EL (cell line): ENCODE measurements at places on chromosomes 13 and 19.

DNA sequence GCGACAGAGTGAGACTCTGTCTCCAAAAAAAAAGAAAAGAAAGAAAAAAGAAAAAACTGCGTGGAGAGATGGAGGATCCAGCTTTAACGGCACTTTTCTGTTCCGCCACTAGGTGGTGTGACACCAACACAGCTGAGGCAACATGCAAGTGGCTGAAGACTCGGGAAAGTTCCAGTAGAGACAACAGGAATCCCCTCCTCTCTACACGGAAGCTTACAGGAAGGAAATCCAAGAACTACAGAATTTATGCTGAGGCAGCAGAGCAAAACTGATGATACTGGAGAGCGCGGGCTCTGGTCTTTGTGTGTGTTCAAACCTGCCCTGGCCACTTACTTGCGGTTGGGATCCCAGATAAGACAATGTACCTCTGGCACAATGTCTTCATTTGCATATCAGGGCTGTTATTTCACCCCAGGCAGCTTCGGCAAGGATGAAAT is 9.9 kb downstream of the RANBP3 start:
- peak; percentile 82 for DNase-seq

- no peak for DNase-seq
Observed at GRCh38 chr19:6736917-6737283, 480 bp downstream of the GPR108 start.

DNA sequence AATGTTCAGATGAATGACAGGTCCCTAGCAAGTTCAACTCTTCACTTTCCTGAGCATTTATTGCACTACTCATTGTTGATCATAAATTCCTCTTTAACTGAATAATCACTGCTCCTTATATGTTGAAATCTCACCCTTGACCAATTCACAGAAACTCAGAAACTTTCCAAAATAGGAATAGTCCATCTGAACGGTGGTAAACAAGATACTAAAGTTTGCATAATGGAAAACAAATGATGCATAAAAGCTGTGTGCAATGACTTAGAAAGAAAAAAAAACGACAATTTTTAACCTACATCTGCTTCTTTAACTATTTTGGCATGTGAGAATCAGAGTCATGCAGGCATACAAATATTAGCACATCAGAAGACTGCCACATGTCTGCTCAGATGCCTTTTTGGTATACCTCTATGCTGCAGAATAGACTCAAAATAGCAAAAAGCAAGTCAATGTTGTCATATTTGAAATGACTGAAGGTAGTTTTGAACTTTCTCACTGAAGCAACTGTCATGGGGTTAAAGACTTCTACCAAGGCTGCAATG is 34.8 kb downstream of the SLC10A2 start:
- no peak for DNase-seq

GRCh38 chr19:6738787-6739389 is 592 bp upstream of the TRIP10 start:
- DNase-seq, result no peak

DNA sequence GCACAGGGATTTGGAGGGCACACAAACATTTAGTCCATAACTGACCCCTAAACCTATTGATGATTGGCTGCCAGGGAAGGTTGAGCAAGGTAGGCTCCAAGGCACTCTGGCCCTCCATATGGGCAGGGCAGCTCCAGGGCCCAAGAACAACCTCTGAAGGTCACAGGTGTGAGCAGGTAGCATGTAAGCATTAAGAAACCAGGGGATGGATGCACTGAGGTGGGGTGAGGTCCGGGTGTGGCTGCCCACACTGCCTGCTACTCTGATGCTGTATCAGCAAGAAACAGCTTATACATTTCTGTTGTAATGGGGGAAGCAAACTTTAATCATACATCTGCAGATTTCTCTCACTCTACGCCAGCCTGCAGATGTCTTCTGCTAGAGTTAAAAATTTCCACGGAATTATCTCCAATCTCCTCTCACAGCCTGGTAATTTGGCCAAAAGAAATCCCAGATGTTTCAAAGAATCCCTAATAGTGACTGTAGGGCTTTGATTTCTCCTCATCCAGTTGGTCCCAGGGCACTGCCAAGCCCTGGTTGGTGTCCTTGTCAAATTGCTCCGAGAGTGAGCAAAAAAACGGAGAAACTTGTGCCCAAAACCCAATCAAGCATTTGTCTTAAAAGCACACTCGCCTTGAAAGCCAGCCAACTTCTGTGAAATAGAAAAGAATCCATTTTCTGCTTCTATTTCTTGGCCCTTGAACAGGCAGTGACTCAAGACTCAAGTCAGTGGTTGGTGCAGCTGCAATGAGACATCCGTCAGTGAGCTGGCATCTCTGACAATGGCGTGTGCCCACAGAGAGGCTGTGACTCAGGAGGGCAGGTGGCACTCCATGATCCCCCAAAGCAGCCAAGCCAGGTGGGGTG is 72.5 kb upstream of the MRI1 start:
- DNase-seq, result peak; percentile 65

DNA sequence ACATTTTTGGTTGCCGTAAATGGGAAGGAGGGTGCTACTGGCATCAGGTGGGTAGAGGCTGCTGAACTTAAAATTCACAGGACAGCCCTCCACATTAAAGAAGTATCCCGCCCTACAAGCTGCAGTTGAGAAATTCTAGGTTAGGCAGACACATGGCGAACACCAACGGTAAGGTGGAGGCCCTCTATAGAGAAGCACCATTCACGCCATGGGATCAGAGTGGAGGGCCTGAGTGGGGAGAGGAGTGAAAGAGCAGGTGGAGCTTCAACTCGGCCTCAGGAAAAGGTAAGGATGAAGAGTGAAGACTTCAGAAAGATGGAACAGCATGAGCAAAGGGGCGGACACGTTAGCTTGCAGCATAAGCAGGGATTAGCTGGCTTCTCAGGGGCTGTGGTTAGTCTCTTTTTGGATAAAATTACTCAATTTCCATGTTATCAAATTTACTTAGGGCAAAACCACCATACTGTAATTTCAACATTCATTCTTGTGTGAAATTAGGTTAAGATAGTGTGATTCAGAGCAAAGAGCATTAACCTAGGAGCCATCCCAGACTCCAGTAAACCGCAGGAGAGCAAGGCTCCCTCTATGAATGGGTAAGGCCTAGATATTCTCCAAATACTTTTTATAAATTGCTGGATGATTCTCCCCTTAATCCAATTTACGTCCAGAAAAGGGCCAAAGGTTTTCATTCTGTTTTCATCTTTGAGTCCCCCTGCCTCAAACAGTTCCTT is 1.2 kb downstream of the EEF1AKMT1 start:
- DNase-seq, result peak; percentile 4

- no peak for DNase-seq
Observed at GRCh38 chr13:68261105-68261504, 1031.0 kb upstream of the PCDH9 start.

DNA sequence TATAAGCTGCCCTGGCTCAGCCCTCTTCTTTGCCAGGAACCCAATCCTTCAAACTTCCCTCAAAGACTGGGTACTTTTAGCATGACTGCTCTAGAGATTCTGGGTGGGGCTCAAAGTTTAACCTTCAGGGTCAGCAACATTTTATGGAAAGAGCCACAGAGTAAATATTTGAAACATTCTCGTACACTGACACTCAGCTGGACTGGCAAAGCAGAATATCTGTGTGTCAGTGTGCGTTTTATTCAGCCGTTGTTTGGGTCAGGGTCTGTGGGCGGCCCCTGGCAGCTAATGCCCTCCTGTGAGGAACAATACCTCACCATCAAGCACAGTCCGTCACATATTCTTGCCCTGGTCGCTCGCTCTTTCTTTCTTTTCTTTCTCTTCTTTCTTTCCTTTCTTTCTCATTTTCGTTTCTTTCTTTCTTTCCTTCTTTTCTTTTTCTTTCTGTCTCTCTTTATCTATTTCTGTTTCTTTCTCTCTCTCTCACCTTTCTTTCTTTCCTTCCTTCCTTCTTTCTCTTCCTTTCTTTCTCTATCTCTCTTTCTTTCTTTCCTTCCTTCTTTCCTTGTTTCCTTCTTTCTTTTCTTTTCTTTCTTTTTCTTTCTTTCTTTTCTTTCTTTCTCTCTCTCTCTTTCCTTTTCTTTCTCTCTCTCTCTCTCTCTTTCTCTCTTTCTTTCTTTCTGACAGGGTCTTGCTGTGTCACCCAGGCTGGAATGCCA is 10.7 kb downstream of the DPRX start:
- DNase-seq, result no peak

DNA sequence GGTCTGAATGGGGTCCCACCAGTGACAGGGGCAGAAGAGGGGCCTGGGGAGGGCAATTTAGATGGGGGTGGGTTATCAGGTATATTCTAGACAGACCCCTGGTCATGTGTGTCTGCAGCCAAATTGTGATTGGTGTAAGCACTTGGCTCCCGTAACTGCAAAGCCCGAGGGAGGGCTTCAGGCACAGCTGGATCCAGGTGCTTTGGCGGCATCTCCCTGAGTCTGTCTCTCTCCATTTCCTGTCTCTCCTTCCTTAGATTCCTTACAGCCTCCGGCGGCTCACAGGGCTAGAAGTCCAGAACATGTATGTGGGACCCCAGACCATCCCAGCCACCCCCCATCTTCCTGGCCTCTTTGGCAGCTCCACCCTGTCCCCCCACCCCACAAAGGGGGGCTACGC is 31.4 kb downstream of the DHX34 start:
- DNase-seq, result no peak

GRCh38 chr19:31285744-31286143 is 63.5 kb downstream of the TSHZ3 start:
- peak; percentile 6 for DNase-seq

DNA sequence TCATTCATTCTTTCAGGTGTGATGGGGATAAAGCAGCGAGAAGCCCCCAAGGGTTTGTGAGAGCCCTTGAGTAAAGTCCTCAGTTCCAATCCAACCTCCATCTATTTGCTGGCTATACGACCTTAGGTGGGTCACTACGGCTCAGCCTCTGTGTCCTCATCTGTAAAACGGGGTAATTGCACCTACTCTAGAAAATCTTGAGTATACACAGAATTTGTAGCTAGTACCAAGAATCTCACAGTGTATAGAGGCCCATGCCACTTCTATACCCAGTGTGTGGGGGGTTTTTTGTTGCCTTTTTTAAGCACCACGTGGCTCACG is 406 bp upstream of the DNMT1 start:
- no peak for DNase-seq

- DNase-seq, result peak; percentile 39
Observed at GRCh38 chr13:32783067-32783466, 196.8 kb downstream of the PDS5B start.

GRCh38 chr13:23991119-23991518 is 93.8 kb upstream of the C1QTNF9B start:
- DNase-seq, result no peak

- peak; percentile 9 for DNase-seq
Observed at GRCh38 chr13:24910502-24911132, 146.6 kb downstream of the RNF17 start.

- no peak for DNase-seq
Observed at GRCh38 chr13:81988567-81988966, 1647.6 kb upstream of the SPRY2 start.

GRCh38 chr19:51808333-51808986 is 13.5 kb downstream of the FPR3 start:
- peak; percentile 71 for DNase-seq

DNA sequence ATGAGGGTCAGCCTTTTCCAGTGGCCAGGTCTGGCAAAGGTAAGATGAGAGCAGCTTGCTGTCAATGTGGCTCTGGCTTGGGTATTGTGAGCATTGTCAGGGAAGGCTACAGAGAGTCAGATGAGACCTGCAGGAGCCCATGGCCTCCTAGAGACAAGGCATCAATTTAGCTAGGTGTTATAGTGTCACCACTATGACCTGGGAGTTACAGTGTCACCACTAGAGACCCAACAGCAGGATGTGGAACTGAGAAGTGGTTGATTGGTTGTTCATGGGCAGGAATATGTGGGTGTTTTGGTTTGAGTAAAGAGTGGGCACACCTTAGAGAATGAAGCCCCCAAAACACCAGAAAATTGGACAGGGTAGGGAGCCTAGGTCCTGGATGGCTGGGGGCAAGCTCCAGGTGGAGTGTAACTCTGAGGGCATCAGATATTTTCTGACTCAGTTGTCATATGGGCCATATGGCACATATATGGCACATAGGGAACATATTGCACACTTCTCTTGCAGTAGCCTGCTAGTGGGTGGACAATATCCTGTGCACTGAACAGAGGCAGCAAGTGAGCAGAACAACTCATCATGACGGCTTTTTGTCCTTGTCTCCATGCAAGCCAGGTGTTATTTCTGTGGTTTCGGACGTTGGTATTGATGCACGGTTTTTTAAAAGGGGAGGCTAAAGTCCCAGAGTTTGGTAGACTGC is 46.3 kb upstream of the CEACAM21 start:
- no peak for DNase-seq

DNA sequence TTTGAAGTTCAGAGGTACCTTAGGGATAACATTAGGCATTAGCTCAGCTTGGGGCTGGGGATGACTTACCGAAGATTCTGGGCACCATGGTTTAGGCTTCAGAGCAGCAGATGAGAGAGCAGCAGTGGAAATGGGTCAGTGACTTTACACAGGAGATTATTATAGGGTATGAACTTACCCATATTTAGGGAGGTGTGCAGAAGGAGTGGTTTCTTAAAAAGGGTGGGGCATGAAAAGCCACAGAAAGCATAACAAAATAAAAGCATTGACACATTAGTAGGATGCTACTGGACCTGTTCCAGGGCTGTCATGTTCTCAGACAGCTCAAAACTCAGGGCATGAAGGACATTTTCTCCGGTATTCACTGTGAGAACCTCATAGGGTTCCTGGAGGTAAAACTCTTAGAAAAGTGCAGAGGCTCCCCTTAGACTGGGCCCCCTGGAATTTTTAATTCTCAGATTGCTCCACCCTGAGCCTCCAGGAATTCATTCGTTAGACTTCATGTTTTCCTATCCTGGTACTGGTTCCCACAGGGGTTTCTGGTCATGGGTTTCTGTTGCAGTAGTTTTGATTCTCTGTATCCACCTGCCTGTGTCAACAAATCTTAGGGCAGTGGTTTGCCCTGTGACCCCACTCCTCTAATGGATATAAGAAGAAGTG is 20.7 kb downstream of the IGFL1 start:
- no peak for DNase-seq

GRCh38 chr19:38736413-38737280 is 7.6 kb downstream of the CAPN12 start:
- peak; percentile 52 for DNase-seq

- no peak for DNase-seq
Observed at GRCh38 chr13:101965096-101965495, 436.8 kb downstream of the FGF14 start.

GRCh38 chr13:53010374-53011105 is 18.1 kb upstream of the OLFM4 start:
- no peak for DNase-seq

DNA sequence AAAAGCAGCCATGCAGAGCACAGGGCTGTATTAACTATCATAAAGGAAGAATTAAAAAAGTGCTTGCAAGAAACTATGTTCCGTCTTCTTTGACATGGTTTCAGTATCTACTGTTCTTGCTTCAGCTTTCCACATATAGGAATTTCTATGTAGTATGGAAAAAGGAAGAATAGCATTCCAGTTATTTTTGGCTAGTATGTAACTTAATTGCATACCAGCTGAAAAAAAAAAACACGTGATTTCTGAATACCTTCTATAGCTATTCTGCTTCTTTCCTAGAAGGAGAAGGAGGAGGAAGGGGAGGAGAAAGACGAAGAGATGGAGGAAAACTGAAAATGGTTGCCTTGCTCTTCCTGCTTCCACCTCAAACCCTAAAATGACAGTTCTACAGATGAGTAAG is 619.0 kb downstream of the KCTD12 start:
- DNase-seq, result no peak
